Renal pelvis (tissue), 12 donors: ENCODE measurements at places on chromosomes 2 and 18. TPM values are rescaled to one million over a fixed set of nuclear protein-coding genes. Genes with fewer than 3 reads are reported as not detected.

DLGAP1 gene
- 4.7 TPM for polyA plus RNA-seq

- no peak for DNase-seq
Measured at GRCh38 chr2:77488141-77488540, 34.0 kb downstream of the LRRTM4 start.

DNA sequence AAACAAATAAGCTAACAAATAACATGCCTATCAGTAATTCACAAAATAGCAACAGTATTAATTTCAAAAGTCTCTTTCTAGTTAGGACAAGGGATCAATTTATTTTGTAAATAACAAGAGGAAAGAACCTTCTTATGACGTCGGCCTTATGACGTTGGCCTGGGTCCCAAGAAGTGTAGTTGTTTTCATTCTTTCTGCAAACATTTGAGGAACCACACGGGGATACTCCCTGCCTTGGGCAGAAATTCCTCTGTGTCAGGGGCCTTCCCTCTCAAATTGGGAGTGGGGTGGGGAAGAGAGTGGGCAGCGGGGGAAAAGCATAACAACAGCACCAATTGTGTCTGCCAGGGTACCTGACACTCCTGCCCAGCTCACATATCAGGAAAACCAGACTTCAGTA is 1.3 kb downstream of the CCDC68 start:
- no peak for DNase-seq

DNA sequence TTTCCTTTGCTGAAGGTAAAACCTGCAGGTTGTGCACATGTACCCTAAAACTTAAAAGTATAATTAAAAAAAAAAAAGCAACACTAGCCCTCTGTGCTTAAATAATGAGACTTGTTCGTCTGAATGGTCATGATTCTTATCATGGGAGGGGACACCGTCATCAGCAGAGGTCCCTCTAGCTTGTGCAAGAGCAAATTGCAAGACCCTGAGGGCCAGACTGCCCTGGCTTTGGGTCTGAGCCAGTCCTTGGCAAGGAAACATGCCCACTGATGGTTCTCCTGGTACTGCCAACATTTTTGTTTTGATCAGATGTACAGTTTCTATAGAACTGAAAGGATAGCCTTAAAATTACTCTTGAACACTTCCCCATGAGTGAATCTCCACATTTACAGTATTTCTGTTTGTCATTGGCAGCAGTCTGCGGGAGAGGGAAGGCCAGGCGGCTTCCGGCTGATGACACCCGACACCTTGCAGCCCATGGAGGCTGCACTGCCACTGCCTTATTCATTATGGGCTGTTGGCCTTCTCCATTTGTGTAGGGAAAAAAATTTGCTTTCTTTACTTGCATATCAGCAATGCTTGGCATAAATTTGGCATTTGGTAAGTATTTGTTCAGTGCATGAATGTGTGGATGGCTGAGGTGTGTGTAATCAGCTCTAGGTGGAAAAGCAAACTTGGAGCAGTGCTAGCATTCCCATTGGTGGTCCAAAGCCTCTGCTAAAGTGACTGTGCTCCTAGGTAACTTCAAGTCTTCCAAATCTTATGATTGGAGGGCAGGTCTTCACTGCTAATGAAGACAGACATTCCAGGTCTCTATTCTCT is 161.6 kb upstream of the ALKAL2 start:
- DNase-seq = no peak

VWA3B gene
- 0.51 TPM for polyA plus RNA-seq

DNA sequence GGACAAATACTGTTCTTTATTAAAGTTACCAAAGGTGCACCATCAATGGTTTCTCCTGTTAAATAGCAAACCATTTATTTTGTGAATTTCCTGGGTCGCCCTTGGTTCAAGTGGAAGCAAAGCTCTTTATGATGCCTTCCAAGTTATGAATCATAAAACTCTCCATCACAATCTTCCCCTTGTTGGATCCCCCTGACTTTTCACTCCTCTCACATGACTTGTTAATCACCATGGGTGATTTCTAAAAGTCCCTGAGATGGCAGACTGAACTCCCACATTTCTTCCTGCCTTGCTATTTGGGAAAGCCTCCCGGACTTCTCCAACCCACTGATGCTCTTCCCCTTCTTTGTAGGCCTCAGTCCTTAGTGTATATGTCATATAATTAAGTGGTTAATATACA is 176.0 kb downstream of the THADA start:
- DNase-seq = no peak

DNA sequence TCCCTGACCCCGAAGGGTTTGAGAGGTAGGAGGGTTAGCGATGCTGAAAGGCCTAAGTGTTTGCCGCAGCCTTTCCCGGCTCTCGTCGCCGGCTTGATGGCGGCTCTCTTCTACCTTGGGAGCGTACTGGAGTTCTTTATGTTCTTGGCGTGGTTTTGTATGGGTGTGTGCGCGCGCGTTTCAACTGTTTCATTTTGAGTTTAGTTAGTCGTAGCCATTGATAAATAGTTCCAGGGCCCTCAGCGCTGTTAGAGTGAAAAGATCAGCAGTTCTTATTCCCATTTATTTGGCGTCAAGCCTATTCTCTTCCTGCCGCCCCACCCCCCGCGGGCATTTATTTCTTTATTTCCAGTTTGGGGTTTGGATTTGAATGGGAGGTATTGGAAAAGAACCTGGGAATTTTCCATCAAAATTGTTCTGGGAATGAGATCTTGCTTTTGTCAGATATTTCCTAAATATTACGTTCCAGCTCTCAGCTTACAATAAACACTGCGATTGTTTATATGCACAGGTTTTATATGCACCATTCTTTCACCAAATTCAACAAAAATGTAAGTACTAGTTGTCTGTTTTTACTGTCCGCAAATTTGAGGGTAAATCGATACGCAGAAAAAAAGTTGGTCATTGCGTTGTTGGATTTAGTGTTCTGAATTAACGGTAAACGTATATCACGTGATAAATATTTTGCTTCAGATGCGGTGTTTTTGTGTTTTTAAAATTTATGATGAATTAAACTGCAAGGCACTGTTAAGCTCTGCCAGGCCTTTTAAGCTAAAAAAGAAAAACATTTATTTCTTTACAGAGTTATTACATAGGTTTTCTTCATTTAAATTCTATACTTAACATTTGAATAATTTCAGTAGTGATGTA is 954 bp downstream of the CCNT2 start:
- DNase-seq = peak; percentile 51

- no peak for DNase-seq
Measured at GRCh38 chr18:78528411-78529258, 451.0 kb upstream of the SALL3 start.

- no peak for DNase-seq
Measured at GRCh38 chr2:239558661-239559060, 157.8 kb upstream of the HDAC4 start.

- DNase-seq = no peak
Measured at GRCh38 chr2:11820650-11821049, 74.2 kb downstream of the LPIN1 start.

DNA sequence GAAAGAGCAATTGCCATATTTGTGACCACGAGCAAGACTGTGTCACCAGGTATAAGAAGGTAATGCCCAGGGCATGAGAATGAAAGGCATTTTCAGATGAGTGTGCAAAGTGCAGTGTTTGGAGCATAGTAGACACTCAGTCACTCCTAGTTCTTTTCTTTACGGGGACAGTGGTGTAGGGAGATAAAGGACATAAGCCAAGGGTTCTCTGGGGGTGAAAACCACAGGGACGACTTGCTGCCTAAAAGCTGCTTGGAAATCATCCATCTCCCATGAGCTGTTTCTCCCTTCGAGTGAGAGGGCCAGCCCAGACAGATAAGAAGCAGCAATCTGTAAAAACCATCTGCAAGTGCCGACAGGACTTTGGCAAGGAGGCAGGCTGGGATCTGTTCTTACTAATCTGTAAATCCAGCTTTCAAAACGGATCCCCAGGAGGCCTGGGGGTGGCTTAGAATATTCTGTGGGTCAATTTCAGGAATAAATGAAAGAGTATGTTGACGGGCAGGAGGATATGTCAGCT is 221.6 kb downstream of the LPIN1 start:
- no peak for DNase-seq

DNA sequence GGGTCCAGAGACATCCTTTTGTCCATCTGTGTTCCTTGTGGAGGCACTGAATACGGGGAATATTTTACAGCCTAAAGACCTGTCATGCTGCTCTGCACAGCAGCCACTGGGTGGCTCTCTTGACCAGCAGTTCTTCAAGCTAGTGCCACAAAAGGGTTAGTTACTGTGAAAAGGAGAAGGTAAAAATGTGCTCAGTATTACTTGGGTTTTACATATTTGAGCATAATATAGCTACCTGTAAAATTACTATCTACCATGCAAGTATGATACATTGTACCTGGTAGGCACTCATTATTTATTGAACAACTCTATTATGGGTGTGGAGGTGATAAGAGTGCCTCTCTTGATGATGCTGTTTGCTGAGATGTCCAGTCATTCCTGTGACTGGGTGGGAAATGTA is 23.6 kb downstream of the FZD5 start:
- peak; percentile 60 for DNase-seq

DNA sequence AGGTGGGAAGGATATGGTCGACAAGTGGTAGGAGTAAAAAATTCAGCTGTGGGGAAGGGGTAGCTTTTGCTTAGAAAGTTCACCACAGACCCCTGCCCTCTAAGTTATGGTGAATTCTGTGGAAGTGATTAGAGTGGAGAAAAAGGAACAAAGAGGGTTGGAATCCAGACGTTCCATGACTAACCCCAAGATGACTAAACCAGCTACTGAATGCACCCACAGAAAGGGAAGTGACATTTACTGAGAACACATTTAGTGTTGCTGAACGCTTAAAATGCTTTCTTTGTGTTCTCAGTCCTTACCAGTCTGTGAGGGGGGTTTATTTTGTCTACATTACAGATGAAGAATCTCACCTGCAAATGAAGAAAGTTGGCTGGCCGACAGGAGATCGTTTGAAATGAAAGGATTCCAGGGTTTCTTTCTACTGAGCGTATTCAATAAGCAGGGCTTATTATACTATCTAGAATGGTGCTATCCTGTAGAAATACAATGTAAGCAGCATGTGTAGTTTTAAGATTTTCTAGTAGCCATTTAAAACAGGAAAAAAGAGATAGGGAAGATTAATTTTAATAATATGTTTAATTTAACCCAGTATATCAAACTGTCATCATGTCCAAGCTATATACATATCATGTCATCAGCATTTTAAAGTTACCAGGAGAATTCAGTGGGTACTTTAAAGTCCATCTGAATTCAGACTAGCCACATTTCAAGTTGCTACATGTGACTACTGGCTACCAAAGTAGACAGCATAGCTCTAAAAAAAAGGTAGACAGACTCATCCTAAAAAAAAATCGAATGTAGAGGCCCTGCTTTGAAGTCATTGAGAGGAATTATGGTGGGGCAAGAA is 60.1 kb downstream of the LIMS1 start:
- DNase-seq = no peak

POTEI gene
- polyA plus RNA-seq = 0.50 TPM

GRCh38 chr18:48402953-48403352 is 6.2 kb downstream of the ZBTB7C start:
- peak; percentile 71 for DNase-seq

- no peak for DNase-seq
Measured at GRCh38 chr2:232415736-232416520, 9.3 kb downstream of the ALPG start.

CENPA gene
- 15.1 TPM for polyA plus RNA-seq

GRCh38 chr2:73987948-73988700 is 3.4 kb downstream of the TET3 start:
- DNase-seq = no peak

- DNase-seq = no peak
Measured at GRCh38 chr2:192700934-192701333, 506.2 kb upstream of the TMEFF2 start.

- no peak for DNase-seq
Measured at GRCh38 chr2:105368759-105369408, 30.0 kb downstream of the FHL2 start.
